ENCODE measurements at places on chromosomes 4 and X.

GRCh38 chr4:173469622-173470021 lies 60.4 kb downstream of the HAND2 start:
- no peak for DNase-seq

- peak; percentile 21 for DNase-seq
These were observed 39.5 kb downstream of the NSD2 start for GRCh38 chr4:1910643-1911042.

- DNase-seq, result no peak
These were observed 43.1 kb downstream of the HPGD start for GRCh38 chr4:174479140-174479539.

DNA sequence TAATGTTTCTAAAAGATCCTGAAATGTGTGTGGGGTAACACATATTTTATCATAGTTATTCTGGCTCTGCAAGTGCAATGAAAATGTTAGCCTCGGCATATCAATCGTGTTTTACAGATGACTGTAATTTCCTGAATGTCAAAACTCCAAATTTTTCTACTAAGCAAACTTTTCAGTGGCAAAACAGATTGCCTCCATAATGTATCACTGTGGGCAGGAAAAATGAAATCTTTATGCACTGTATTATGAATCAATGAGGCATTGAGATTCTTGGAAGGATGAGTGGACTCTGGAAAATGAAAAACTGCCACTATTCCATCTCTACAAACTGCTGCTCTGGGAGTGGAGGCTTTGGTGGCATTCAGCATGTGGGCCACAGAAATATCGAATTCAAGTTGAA lies 160.1 kb upstream of the MBNL3 start:
- no peak for DNase-seq

- DNase-seq, result no peak
These were observed 29.8 kb downstream of the FAM149A start for GRCh38 chr4:186134257-186134656.

DNA sequence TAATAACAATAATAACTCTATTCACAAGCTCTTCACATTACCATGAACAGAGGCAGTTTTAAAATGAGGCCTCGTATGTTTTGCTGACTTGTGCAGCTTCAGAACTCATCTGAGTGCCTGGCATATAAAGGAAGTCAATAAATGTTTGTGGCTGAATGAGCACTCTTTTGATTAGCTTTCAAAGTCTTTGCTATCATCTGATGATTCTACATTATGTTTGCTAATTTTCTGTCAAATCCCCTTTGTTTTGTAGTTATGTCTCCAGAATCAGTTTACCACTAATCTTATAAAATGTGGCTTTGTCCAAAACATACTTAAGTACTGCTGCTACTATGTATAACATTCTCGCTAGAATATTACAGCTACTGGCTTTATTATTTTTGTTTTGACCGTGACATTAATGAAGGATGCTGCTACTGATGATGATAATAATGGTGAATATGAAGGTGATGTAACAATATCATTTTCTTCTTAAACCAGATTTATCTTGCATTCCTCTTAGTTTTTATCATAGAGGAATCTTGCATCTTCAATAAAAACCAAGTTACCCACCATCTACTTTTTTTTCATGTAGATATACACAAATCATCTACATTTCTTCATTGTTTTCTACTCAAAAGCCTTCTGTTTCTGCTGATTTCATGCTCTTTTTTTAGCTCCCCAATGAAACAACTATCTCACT lies 384.5 kb downstream of the NAF1 start:
- DNase-seq, result no peak

DNA sequence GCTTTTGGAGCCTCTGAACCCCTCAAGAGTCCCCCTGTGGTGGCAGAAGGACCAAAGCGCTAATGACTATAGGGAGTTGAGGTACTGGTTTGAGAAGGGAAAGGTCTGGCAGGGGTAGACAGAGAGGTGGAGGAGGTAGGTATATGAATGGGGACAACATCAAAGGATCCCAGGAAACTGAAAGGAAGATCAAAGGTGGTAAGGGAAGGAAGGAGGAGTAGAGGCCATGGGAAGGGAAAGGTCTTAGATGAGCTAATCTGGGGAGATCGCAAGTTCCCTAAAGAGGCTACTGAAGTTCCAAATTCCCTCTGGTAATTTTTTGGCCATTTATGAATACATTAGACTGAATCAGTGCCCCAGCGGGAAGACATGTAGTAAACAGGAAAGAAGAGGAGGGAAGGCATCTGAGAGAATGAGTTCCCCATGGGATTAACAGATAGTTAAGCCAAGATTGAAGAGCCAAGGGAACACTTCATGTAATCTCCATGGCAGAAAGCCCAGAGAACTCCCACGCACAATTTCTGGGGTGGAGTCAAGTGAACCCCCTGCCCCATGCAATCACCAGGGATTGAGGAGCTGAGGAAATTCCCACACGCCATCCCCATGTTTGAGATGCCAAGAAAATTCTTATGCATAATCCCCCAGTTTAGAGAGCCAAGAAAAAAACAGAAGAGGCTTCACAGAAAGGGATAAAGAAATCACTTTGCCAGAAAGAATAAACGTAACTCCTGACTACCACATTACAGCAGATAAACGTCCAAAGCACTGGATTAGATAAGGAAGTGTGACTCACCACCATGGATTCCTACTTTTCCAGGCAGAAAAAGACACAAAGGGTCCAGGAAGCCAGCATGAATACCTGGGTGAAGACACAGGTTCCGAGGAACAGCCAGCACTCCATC lies 25.8 kb downstream of the ZNF630 start:
- DNase-seq, result no peak

DNA sequence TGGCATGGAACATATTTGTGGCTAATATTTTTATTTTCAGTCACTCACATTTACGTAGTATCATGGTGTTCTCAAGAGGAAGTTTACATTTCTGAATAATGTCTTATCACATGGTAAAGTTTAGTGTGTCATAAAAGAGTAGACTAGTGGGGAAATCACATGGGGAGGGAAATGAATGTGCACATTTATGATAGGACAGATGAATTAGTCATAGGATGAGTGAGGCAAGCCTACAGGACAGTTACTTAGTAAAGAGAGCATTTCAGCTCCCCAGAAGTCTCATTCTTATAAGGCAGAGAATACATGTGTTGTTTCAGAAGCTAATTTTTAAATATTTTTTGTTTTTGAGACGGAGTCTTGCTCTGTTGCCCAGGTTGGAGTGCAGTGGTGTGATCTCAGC lies 6.2 kb downstream of the GK start:
- no peak for DNase-seq

GRCh38 chr4:129429581-129430320 lies 333.8 kb downstream of the C4orf33 start:
- DNase-seq, result no peak

Measured in right kidney (tissue), 9 donors.